ENCODE measurements at places on chromosomes 6 and 20.

DNA sequence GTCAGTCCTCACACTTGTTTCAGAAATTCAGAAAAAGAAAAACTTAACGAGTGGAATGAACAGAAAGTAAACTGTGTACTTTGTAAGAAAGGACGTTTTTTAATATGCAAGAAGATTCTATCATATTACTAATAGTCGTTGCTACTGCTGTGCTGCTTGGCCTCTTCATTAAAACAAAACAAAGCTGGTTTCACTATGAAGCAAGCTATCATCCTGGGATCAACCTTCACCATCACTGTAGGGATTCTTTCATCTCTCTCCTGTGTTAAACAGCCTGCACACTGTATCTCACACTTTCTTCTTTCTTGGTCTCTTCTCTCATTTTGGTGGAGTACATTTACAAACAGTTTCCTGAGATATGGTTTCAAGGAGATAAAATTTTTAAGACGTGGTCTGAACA, 284.2 kb downstream of the BTBD9 start:
- no peak for DNase-seq

- DNase-seq = no peak
These were observed 31.4 kb downstream of the LINC00237 start for GRCh38 chr20:21074605-21075336.

- no peak for DNase-seq
These were observed 15.0 kb downstream of the WRNIP1 start for GRCh38 chr6:2780102-2780737.

DNA sequence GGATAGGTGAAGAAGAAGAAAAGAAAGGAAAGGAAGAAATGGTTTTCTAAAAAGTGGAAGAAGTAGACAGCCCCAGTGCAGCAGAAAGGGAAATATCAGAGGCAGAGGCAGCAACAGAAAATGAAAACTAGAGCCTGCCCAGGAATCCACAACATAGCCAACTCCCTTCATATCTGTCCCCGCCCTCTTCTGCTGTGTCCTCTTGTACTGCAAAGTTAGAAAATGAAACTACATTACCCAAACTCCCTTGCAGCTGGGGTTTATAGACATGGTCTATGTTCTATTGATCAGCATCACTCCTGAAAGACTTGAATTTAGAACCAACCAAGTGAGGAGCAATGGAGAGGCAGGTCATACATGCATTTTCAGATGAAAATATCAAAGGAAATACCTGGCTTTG, 200.5 kb upstream of the PHACTR1 start:
- DNase-seq = no peak

- no peak for DNase-seq
These were observed 70.2 kb downstream of the SLC22A3 start for GRCh38 chr6:160418370-160418769.

DNA sequence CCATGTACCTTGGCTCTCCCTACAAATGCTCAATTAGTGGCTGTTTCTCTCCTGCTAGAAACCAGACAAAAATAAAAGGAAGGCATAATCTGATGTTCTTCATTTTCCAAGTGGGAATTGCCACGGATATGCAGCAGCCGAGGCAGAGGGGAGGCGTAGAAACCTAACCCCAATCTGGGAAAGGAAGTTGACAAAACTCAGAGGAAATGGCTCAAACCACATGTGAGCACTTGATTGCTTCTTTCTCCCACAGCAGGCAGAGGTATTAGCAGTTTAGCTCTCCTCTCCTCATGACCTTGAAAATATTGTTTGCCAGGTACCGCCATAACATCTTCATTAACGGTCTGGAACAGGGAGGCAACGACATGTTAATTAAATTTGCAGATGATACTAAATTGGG, 3.8 kb upstream of the MLN start:
- no peak for DNase-seq

DNA sequence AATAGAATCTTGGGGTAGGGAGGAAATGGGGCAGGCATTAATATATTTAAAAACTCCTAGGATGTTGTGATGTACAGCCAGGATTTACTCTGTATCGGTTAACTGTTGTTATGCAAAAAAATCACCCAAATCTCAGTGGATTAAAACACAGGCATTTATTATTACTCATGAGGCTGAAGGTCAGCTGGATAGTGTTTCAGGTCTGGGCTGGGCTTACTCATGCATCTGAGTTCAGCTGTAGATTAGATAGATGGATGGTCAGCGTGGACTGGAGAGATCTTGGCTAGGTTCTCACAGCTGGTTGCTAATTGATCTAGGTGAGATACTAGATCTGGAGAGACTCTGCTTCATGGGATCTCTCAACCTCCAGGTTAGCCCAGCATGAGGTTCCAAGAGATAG, 131.4 kb downstream of the BTBD3 start:
- DNase-seq = no peak

DNA sequence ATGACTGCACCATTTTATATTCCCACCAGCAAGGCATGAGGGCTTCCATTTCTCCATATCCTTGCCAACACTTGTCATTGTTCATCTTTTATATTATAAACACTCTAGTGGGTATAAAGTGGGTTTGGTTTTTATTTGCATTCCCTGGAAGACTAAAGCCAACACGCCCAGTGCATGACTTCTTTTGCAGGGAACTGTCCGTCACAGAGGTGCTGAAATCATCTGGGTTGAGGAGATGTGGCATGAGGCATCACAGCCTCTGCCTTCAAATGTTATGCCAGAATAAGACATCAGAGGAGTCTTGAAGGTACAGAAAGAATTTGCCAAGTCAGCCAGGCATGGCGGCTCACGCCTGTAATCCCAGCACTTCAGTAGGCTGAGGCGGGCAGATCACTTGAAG, 29.9 kb upstream of the FAM210B start:
- DNase-seq = no peak

- no peak for DNase-seq
These were observed 113.1 kb upstream of the ZNF217 start for GRCh38 chr20:53706466-53707370.

DNA sequence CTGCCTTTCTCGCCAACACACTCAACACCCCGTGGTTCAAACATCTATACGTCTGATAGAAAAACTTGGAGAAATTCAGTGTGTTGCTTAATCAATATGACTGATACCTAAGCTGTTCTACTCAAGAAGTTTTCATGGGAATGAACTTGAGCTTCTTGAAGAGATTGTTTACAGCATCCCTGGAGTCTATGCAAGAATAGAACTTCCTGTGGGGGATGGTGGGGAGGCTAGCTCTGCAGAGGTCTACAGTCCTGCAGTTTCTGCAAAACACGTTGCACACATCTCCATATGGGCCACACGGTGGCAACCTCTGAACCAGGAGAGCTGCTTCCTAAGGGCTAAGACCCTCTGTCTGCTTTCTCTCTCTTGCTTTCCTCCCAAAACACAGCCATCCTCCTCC, 32.7 kb upstream of the FANCE start:
- DNase-seq = no peak

- no peak for DNase-seq
These were observed 172.9 kb downstream of the ADGRG6 start for GRCh38 chr6:142474531-142475289.

DNA sequence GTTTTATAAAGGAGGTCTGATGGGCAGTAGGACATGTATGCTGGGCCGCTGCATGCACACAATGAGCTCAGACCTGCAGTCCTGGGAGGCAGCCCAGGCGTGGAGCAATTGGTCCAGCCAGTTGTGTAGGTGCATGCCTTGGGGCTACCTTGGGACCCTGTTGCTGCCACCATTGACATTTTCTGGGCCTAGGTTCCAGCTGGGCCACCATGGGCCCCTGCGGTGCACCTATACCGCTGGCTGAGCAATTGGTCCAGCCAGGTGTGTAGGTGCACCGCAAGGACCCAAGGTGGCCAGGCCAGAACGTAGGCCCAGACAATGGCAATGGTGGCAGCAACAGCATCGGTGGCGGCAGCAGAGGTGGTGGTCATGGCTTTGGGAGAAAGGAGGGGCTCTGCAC, 143.9 kb downstream of the PXDC1 start:
- no peak for DNase-seq

GRCh38 chr6:24927985-24928745, 7.6 kb downstream of the RIPOR2 start:
- no peak for DNase-seq

GRCh38 chr6:44837741-44838140, 450.2 kb downstream of the CDC5L start:
- DNase-seq = no peak

- DNase-seq = no peak
These were observed 97.7 kb downstream of the GRM4 start for GRCh38 chr6:34047913-34048867.

DNA sequence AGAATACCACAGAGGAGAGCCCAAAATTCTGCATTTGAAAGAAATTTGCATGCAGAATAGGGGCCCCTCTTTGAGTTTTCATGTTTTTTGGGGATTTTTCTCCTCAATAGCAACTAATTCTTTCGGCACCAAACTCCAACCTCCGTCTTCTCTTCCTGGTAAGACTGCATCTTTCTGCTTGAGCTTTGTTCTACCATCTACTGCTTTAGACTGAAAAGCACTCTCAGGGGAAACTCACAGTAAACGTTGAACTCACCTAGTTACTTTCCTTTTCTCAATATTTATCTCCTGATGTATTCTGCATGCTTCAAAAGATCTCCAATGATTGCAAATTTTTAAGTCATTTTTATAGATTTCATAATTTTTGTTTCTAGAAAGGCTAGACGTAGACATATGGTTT, 36.9 kb upstream of the HLA-DQB1 start:
- no peak for DNase-seq

DNA sequence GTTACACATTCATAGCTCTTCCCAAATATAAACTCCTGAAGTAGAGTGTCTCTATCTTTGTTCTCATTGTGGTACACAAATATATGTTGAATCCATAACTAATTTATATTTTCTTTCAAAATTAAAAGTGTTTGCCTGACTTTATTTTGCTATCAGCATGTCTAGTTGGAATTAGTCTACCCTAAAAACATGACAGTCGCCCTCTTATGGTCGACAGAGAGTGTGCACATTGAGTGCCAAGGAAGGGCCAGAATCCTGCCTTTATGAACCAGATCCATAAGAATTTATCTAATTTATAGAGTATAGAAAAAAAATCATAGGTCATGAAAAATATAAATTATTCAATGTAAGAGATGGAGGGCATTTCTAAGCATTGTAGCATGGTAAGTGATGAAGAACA, 12.3 kb upstream of the DEFB112 start:
- no peak for DNase-seq

GRCh38 chr6:54874349-54875048, 27.9 kb downstream of the FAM83B start:
- DNase-seq = no peak

DNA sequence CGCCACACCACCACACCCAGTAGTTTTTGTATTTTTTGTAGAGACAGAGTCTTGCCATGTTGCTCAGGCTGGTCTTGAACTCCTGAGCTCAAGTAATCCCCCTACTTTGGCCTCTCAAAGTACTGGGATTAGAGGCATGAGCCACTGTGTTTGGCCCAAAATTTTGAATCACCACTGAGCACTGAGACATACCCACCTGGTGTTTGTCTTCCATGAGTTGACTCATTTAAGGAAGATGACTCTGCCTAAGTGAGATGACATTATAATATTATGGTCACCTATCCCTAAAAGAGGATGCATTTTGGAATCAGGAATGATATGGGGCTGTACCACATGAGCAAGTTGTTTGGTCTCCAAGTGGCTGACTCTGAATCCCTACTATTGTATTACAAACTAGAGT, 54.6 kb upstream of the RNF217 start:
- no peak for DNase-seq

GRCh38 chr6:137970368-137970767, 103.3 kb downstream of the TNFAIP3 start:
- DNase-seq = no peak

- DNase-seq = no peak
These were observed 3.0 kb upstream of the DLGAP4 start for GRCh38 chr20:36303020-36303595.

GRCh38 chr20:37781626-37782025, 87.8 kb downstream of the CTNNBL1 start:
- no peak for DNase-seq

DNA sequence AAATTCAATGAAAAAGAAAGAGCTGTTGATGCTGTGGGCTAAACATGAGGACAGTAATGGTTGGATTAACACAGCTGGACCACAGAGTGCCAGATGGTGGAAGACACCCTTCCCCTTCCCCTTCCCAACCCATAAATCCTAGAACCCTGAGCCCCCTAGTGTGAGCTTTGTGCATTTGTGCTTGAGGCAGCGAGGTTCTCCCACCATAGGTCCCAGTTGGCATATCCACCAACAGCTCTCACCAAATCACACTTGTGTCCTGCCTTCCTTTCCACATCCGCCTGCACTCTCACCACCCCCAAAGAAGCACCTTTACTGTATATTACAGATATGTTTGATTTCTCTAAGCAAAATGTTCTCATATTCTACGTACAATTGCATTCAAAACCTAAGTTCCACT, 32.8 kb upstream of the HBS1L start:
- no peak for DNase-seq

- DNase-seq = no peak
These were observed 5.9 kb downstream of the PCED1A start for GRCh38 chr20:2834401-2835110.

DNA sequence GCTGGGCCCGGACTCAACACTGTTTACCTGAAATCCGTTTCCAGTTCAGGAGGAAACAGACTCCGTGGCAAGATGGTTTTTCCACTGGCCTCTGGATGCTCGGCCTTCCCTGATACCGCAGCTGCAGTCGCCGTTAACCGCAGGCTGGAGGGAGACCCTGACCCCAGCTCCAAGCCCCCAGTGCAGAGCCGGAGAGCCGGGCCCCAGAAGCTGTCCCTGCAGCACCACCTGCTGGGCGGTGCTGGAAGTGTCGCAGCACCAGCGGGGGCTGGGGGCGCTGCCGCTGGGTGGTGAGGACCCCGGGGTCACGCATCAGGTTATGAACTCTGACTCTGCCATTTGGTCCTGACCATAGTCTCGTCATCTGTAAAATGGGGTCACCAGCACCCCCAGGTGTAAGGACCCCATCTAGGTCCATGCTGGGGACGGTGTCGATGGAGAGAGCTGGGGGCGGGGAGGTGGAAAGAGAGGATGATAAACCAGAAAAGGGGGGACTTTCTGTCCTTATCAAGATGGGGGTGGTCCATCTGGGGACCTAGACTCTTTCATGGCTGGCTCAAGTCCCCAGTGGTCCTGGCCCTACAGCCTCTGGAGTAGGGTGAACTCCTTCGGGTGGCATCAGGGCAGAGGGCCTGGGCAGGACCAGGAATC, 20.8 kb upstream of the CHRNA4 start:
- no peak for DNase-seq

DNA sequence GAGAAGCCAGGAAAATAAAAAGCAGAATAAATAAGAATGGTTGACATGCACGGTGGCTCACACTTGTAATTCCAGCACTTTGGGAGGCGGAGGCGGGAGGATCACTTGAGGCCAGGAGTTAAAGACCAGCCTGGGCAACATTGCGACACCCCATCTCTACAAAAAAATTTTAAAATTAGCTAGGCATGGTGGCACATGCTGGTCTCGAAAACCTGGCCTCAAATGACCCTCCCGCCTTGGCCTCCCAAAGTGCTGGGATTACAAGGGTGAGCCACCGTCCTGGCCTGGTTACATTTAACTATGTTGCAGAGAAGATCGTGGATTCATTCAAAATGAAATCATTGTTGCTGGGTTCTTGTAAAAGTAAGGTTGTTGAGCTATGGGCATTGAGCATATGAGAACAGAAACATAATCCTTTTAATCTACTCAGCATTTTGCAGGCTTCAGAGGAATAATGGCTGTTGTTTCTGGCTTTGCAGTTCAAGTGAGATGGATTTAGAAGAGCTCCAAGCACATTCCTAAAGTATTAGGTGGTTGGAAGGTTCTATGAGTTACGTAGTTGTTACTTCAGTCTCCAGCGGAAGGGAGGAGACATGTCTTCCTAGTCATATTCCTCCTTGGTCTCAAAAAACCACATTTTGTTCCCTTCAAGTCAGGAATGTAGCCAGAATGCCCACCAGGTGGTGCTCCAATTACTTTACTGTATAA, 45.6 kb upstream of the RAB23 start:
- no peak for DNase-seq

All from NCI-H187 treated with DMSO at 0.1 percent for 48 hours (cell line).